ENCODE measurements at places on chromosomes 4 and X.
A peak's percentile ranks its signal among the peaks of the same experiment; 100 is the strongest.

DNA sequence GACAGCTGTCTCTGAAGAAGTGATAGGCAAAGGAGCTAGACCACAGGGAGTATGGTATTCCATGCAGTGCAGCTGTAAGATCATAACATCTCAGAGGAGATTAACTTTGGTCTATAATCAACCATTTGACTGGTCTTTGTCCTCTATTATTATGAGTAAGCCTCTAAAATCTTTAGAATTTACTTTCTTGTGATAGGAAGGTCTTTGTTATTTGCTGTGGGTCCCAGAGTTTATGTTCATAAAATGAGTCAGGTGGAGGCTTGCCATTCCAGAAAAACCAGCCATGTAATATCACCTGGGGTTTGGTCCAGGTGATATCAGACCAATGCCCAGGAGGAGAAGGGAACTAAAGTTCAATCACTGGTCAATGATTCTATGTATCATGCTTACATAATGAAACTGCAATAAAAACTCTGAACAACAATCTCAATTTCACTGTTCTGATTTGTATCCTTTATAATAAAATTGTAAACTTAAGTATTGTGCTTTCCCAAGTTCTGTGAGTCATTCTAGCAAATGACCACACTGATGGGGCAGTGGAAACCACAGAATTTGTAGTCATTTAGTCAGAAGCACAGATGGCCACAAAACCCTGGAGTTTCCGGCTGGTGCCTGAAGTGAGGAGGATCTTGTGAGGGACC is 239.6 kb upstream of the TRAM1L1 start:
- peak; percentile 17 for DNase-seq

DNA sequence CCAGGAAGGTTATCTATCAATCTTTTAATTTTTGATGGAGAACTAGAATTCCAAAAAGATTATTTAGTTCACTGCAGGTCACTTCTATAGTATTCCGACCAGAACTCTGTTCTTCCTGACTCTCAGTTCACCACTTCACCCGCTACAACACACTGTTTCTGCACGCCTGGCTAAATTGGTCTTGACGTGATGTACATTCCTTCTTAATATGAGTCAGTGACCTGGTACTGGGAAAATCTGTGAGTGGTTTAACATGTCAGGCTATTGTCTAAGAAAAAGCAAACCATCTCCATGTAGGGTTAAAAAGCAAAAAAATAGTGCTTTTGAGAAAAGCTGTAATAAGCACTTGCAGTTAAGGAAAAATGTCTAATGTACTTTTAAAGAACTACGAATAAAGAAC is 120.4 kb downstream of the NDST3 start:
- DNase-seq, result peak; percentile 93

DNA sequence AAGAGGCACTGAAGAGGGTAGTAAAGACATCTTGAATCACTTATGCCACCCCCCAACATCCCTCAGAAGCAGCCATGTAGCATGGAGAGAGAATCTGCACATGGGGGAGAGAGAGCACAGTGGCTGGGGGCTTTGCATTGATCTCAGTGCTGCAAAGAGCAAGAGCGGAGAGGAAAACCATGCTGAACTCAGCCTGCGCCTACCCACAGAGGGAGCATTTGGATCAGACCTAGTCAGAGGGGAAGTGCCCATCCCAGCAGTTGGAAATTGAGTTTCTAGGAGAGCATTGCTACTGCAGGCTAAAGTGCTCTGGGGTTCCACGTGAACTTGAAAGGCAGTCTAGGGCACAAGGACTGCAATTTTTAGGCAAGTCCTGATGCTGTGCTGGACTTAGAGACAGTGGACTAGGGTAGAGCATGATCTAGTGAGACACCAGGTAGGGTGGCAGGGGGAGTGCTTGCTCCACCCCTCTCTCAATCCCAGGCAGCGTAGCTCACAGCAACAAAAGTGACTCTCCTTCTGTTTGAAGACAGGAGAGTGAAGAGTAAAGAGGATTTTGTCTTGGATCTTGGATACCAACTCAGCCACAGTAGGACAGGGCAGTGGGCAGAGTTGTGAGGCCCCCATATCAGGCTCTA is 9.0 kb upstream of the PROM1 start:
- no peak for DNase-seq

DNA sequence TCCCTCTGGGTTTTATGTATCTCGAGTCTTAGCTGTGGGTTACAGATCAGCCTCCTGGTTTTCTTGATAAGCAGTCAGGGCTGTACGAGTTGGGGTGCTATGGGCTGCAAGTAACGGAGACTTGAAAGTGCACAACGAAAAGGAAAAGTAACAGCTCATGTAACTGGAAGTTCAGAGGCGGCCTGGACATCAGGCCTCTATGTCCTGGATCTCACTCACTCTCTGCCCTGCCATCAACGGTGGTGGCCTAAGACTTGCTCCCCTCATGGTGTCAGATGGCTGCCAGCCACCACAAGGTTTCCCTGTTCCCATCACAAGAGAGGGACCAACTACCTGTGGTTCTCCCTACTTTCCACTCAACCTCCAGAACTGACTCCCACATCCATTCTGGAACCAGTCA is 4.8 kb downstream of the PPP2R2C start:
- no peak for DNase-seq

- DNase-seq, result no peak
Measured at GRCh38 chr4:169313732-169314131, 43.0 kb upstream of the SH3RF1 start.

- DNase-seq, result peak; percentile 36
Measured at GRCh38 chrX:154317391-154317995, 21.9 kb downstream of the TKTL1 start.

DNA sequence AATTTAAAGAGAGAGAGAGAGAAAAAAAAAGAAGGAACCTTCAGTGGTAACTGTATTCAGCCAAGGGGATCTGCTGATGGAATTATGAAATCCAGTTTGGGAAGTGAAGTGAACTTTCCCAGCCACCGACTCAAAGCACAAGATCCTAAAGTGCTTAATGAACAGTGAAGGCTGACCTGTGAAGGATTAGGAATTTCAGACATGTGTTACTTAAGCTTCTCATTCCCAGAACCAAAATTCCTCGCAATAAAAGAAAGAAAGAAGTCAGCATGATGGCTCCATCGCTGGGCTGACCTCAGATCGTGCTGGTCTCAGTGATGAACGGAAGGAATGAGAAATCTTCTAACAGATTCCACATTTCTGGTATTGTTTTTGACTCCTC is 135.2 kb downstream of the ARSF start:
- DNase-seq, result peak; percentile 93

DNA sequence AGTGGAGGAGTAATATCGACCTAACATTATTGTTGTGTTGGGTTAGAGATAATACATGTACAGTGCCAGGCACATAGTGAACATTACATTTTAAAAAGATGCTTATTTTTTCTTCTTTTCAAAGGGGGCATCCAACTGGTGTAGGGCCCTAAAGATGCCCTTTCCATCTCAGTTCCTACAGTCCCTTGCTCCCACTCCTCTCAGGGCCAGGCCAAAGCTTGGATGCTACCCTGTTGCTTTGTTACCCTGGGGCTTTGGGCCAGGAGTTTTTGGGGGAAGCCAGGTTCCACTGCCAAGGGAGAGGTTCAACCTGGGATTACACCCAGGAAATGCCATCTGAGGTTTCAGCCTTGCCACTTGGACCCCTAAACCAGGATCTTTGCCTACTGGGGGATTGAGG is 918 bp downstream of the IGSF1 start:
- no peak for DNase-seq

DNA sequence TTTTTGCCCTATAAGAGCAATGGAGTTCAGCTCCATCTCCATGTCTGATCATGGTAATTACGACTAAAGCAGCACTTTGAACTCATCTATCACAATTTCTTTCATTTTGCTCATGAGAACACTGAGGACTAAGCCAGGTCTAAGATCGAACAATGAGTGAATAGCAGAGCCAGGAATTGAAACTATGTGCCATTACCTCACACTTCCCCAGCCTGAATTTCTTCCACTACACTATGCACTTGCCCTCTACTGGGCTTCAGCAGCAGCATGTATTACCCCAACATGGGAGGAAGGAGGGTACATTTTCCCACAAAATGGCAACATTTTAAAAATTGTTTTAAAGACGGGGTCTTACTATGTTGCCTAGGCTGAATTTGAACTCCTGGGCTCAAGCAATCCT is 274.7 kb upstream of the FGF13 start:
- DNase-seq, result no peak

DNA sequence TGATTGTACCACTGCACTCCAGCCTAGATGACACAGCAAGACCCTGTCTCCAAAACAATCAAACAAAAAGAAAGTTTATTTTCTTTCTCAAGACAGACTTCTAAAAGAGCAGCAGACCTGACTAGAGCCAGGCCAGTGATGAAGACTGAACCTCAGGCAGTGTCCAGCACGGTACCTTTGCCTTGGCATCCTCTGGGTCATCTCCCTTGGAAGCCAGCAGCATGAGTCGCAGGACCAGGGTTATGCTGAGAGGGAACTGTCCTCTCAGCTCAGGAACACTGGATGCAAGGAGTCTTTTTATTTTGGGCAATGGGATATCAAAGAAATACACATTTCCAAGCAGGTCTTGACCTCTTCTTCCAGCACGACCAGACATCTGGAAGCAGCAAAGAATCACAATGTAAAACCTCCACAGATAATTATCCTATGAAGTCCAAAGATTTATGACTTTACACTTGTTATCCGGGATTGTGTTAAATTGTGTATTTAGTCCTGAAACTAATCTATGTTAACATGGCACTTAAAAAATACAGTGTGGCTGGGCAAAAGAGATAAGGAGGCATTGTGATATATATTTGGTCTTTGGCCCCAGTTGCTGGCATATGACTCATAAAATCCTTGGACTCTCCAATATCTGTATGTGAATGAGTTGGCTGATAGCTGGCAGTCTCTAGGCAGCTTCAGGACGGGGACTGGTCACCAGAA is 66.0 kb upstream of the DDX60 start:
- peak; percentile 30 for DNase-seq

- no peak for DNase-seq
Measured at GRCh38 chr4:178632415-178632814, 1190.2 kb upstream of the AGA start.

DNA sequence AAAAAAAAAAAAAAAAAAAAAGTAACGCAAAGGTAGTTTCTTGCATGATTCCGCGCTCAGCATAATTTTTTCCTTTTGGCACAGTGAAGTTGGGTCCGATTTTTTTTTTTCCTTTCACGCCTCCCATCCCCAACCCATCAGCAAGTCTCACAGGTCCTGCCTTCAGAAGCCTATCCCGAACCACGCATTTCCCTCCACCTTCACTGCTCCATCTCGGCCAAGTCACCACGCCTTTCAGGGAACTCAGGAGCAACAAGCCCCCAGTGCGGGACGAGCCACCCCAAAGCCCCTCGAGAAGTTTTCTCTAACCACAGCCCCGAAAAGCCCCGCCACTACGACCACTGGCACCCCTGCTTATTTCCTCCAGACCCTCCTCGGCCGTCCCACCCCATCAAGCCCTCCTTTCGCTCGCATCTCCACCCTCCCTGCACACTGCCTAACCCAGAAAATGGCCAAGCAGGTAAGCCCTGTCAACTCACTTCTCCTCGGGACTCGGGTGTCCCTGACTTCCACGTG is 1.0 kb downstream of the SLBP start:
- DNase-seq, result no peak

- DNase-seq, result peak; percentile 47
Measured at GRCh38 chr4:134628066-134628465, 426.5 kb upstream of the PABPC4L start.

DNA sequence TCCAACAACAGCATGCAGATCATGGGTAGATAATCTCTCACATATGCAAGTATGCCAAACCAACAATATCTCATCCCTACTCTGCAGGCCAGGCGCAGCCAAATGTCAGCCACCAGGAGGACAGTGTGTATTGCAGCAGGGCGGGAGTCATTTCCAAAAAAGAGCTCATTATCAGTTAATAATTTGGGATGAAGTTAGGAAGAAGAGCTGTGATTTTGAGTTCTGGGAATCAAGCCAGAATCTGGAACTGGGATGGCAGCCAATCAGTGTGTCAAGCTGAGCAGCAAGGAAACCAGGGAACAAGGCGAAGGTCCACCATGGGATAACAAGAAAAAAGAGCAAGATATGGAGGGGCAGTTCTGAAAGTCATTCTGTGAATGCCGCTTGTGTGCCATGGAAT is 88.2 kb upstream of the CAMK2D start:
- DNase-seq, result peak; percentile 46

DNA sequence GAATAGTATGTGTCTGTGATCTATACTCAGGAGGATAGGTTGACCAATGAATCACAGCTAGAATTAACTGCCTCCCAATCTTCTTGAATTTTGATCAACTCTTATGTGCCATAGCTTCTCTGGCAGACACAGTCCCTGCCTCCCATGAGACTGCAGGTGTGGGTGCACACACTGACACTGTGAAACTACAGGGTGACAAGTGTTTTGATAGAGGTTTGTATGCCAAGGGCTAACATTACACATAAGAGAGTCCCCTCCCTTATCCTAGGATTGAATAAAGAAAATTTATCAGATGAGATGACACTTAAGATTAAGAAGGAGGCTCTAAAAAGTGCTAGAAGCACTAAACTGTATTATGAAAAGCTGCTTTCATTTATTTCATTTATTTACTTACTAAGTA is 218.4 kb upstream of the BMP3 start:
- no peak for DNase-seq

DNA sequence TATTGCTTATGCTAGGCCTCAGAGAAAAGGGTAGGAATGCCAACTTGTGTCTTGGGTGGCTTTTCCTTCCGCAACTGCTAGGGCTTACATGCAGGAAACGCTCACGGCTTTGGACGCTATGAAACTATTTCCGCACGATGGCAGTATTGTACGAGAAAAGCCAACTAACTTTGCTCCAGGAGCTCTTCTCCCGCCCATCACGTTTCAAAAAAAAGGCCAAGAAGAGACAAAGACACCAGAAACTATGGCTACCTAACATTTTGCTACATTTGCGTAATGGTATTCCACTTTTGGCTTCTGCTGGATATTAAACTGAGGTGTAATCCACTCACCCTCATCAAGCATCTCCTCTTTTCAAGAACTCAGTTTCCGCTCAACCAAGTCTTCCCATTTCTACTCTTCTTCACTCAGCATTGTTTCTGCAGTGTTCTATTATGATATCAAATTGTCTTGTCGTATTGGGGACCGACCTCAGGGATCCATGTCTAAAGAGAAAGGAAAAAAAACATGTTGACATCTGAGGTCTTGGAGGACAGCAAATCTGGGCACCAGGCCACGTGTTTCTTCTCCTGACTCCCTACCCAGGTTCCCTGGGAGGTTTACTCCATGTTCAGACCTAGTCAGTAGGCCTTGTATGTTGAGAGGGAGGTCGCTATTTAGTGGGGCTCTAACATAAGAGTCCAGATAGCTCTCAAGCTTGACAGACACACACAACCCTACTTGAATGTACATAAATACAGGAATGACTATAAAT is 239.4 kb upstream of the STK26 start:
- DNase-seq, result no peak

Data from EH (cell line).